ENCODE measurements at places on chromosomes 4 and X.

DNA sequence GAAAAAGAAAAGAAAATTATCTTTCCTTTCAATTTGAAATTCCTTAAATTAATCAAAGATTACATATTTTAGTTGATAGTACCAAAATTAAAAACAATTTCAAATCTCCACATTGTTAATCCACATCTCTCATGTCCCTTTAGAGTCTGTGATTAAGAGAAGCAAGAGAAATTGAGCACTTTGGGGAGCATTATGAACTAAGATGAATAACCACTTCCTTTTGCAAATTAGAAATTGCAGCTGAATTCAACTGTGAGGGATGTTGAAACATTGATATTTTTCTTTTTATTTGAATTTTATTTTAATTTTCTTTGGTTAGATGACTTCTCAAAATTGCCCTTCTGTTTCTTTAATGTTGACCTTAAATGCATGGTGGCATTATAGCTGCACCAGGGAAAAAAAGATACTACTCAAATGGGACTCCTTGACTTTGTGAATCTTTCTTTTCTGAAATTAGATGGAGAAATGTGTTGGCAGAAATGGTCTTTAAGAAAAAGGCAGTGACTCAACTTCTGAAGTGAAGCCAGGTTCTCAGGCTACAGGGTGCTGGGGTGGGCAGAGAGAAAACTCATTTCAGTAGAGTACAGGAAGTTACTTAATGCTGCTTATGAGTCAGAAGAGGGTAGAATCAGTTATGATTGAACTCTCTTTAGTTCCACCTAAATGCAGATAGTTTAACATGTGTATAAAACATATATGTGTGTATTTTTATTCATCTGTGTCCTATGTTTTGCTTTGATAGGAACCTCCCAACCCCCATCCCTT, 92.0 kb upstream of the TNIP3 start:
- DNase-seq, result peak; percentile 77

- DNase-seq, result no peak
Observed at GRCh38 chrX:136214551-136214950, 36.6 kb downstream of the MAP7D3 start.

- no peak for DNase-seq
Observed at GRCh38 chr4:55808186-55808585, 11.4 kb upstream of the EXOC1L start.

DNA sequence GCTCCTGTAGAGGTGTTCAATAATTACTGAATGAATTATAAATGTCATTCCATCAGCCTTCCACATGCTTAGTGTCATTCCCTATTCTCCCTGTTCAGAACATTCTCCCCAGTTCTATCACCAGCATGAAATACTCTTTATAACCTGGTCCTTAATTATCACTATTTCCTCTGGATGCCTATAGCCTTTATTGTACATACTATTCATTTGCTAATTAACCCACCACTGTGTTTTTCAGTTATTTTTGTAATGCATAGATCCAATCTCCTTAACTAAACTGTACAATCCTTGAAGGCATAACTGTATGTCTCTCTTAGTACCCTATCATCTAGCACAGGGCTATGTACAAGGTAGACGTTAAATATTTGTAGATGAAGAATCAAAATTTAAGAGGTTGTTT, 1.2 kb downstream of the ABCB7 start:
- DNase-seq, result no peak

- DNase-seq, result peak; percentile 8
Observed at GRCh38 chr4:74531963-74532794, 87.2 kb downstream of the AREG start.

GRCh38 chr4:8725845-8726244, 133.3 kb downstream of the CPZ start:
- no peak for DNase-seq

DNA sequence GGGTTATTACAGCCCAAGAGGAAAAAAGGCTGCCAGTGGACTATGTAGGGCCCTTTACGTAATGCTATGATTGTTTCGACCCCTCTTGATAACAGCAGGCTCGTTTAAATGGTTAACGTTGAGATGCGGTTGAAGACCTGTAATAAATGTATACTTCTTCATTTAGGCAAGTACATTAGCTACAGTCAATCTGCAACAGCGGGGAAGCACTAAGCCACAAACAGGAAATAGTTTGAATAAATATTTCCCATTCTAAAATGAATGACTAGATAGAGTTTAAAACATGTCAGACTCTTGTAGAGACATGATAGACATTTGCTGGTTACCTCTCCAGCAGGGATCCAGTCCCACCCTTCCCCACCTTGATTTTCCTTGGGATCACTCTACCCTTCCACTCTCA, 38.1 kb upstream of the STIM2 start:
- DNase-seq, result peak; percentile 27

DNA sequence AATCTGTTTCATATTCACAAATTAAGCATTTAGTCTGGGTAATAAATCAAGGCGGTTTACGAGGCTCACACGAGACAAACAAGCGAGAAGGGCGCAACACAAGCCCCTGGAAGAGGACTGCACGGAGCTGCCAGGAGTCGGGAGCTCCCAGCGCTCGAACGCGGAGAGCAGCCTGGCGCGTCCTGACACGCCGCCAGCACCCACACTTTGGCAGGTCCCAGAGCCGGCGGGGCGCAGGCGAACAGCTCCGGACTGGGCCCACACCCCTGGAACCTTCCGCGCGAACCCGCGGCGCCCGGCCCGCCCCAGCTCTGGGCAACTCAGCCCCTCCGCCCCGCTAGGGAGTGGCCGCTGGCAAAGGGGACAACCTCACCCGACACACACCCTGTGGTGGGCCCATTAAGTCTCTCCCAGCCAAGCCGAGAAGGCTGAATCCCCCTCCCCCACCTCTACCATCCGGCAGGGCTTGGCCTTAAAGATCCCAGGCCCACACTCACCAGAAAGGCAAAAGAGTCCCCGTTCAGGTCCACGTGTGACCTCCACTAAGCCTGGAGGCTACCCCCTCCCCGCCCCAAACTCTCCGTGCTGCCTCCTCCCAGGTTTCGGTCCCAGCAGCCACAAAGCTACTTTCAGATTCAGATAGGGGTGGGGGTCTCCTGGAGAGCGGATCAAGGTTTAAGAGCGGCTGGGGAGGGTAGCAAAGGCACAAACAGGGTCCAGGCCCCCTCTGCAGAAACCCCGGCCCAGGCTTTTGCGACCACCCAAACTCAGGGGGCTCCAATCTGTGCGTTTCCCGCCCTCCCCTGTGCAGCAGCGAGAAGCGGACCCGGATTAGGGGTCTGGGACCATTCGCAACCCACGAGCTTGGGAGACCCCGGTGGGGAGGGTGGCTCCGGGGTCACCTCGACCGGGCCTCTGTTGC, 47.5 kb upstream of the BCOR start:
- no peak for DNase-seq

DNA sequence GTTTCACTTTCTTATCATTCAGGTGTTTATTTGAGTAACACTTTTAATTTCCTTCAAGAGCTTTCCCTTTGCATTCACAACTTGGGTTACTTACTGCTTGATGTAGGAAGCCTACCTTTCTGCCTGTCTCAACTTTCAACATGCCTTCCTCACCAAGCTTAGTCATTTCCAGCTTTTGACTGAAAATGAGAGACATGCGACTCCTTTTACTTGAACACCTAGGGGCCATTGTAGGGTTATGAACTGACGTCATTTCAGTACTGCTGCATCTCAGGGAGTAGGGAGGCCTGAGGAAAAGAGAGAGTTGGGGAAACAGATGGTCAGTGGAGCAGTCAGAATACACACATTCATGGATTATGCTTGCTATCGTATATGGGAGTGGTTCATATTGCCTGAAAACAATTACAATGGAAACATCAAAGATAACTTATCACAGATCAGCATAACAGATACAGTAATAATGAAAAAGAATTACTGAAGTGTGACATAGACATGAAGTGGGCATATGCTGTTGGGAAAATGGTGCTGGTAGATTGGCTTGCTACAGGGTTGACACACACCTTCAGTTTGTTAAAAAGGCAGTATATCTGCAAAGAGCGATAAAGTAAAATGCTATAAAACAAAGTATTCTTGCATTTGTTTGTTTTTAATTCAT, 25.7 kb downstream of the USP53 start:
- peak; percentile 75 for DNase-seq

DNA sequence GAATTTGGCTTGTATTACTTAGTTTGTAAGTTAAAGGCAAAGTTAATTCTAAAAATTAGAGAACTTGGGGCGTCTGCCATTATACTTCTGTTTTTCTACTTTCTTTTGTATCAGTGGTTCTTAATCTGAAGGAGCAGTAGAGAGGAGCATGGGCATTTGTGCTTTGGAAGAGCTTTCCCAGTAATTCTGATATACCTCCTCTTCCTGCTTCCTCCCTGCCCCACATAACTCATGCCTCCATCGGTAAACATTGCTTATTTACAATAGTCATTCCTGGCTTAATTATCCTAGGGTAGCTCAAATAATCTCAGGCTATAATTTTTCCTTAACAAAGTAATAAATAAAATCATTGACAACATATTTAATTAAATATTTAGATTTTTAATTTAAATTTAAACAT, 37.1 kb upstream of the SPARCL1 start:
- DNase-seq, result no peak

- DNase-seq, result no peak
Observed at GRCh38 chrX:72243472-72243871, 4.6 kb upstream of the ERCC6L start.

DNA sequence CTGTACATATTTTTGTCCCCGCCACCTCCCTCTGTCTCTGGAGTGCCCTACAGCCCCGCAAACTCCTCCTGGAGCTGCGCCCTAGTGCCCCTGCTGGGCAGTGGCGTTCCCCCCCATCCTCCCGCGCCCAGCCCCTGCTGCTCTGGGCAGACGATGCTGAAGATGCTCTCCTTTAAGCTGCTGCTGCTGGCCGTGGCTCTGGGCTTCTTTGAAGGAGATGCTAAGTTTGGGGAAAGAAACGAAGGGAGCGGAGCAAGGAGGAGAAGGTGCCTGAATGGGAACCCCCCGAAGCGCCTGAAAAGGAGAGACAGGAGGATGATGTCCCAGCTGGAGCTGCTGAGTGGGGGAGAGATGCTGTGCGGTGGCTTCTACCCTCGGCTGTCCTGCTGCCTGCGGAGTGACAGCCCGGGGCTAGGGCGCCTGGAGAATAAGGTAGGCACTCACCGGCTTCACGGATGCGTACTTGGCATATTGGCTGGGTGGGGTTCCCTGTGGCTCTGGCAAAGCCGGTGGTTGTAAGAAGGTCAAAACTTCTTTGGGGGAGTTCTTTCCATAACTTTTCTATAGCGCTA, 653 bp downstream of the HHIP start:
- DNase-seq, result no peak

DNA sequence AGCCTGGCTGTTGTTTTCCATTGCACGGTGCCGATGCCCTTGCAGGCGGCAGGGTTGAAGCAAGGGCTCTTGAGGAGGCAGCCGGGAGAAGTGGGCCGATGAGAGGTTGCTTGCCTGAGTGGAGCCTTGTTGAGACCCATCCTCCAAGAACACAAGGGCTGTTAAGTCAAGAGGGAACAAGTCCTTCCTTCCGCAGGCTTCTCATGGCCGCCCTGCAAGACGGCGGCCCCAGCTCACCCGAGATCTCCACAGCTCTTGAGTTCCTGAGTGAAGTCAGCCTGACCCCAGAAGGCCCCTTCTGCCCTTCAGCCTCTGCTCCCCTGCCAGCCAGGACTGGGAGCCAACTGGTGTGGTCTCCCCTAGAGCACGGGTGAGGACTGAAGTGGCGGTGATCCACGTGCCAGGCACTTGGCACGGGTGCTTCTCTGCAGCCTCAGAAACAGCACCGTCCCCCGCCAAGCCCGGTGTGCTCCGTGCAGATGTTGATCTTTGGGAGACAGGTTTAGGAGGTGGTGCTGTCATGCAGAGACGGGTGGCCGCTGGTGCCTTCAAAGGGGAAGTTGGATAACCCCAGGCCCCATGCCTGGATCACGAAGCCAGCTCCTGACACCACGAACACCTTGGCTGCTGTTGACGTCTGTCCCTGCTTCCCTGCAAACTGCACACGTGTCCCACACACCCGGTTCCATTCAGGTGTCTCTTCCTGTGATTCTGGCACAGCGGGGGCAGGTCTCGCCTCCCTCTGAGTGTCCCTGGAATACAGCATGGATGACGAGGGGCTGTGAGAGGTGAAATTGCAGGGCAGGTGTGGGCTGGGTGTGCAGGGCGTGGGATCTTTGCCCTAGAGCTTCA, 164.4 kb upstream of the PSAPL1 start:
- DNase-seq, result no peak

DNA sequence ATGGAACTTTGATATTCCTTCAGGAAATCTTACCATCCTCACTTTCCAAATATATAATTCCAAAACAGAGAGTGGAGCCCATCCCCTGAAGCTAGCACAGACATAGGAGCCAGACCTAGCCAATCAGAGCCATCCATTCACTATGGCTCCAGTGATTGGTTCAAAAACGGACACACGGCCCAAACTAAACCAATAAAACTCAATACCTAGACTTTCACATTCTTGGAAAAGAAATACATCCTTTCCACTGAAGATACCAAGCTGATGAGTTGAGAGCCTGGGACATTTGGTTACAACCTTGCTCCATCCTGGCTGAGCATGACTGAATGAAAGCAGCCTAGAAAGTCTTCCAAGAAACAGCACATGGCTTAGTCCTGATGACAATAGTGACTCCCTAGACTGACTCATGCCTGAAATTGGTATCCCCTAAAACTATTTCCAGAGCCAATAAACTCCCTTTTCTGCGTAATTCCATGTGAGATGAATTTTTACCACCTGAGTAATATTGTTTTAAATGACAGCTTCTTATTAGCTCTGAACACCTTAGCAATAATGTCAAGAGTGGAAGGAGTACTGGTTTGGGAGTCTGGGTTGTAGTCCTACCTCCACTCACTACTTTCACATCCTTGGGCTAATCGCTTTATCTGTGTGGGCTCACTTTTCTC, 189.6 kb upstream of the LNX1 start:
- no peak for DNase-seq

GRCh38 chr4:8331575-8331955, 62.0 kb downstream of the HTRA3 start:
- no peak for DNase-seq

DNA sequence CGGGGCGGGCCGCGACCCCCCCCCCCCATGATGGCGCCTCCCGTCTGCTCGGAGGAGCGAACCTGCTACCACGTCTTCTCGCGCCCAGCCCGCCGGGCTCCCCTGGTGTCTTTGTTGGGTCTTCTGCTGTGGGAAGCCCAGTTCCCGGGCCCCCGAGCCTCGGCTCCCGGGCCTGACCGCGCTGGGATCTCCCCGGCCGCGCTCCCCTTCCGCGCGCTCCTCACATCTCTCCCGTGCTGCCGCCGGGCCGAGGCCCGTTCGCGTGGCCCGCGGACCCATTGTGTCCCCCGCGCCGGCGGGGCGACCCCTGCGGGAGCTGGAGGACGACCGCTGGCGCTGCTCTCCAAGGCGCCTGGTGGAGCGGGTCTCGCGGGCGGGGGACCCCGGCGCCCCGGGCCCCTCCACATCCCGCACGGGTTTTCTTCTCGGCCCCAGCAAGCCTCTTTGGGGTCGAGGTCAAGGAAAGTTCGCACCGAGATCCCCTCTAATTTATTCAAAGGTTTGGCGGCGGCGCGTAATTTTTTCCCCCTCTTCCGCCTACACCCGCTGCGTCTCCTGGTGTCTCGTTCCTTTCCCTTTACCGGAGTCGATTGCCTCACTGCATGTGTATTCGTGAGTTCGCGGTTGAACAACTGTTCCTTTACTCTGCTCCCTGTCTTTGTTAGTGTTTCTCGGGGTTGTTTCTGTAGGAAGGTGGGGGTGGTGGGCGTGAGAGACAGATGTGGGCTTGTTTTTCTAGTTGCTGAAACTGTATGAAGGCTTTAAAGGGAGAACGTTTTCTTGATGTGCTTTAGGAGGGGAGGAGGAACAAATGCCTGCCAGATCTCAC, 770 bp downstream of the SMAD1 start:
- DNase-seq, result peak; percentile 28
